T-helper 2 cell treated with Interferon-gamma antibody and Interleukin-4, amounts not matched to agents 100 ng/mL and 5 ng/mL, for 36 hours (primary cell): ENCODE measurements at places on chromosomes 6 and 20. TPM values are rescaled to one million over a fixed set of nuclear protein-coding genes. Genes with fewer than 3 reads are reported as not detected.

The CAPN11 gene
- total RNA-seq = not detected in 2 replicates

The DDAH2 gene
- 12.2 and 15.5 TPM in 2 replicates for total RNA-seq

The OR12D2 gene
- total RNA-seq = not detected in 2 replicates

The PROKR2 gene
- total RNA-seq = not detected in 2 replicates

The POU3F2 gene
- not detected in 2 replicates for total RNA-seq

The CPNE5 gene
- 2.2 and 2.5 TPM in 2 replicates for total RNA-seq

The MUC21 gene
- total RNA-seq = not detected in 2 replicates

The TFAP2A gene
- 0.07 TPM in 1 of 2 replicates, not detected in the other for total RNA-seq

The TRIM10 gene
- total RNA-seq = 0.05 TPM in 1 of 2 replicates, not detected in the other

The NKX2-2 gene
- total RNA-seq = not detected in 2 replicates

The BHLHE23 gene
- total RNA-seq = not detected in 2 replicates

The SLC12A5 gene
- total RNA-seq = 0.70 TPM in 1 of 2 replicates, not detected in the other
